ENCODE measurements at places on chromosomes 16 and 17.

GRCh38 chr16:1045310-1045992 is 27.1 kb upstream of the SSTR5 start:
- DNase-seq = no peak

DNA sequence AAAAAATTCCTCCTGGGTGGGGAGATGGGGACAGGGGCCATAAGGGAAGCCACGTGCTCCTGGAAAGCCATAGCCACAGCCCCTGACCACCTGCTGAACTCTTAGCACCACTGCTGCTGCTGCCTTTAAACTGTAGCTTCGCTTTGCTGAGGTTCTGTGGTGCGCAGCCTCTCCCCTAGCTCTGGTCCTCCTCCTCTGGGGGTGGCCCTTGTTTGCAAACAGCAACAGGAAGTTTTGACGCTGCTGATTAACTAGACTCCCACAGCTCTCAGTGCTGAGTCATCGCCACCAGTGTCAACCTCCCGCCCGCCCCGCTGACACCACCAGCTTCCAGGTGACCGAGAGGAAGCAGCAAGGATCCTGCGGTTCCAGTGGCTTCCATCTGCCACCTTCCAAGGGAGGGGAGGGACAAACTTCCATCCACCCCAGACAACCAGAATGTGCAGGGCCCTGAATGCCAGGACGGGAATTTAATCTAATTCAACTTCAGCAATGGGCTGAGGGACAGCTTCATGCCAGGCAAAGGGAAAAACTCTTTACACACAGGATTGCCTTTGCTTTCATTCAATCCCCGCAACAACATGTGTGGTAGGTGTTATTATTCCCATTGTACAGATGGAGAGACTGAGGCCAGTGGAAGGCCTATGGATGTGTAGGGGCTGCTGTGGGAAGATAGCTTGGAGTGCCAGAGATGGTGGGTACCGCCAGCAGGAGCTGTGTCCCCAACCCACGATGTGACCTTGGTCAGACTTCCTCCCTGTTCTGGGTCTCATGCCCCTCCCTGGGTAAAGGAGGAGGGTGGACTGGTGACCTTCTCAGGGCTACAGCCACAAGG is 8.1 kb upstream of the KIFC3 start:
- DNase-seq = peak; percentile 83

DNA sequence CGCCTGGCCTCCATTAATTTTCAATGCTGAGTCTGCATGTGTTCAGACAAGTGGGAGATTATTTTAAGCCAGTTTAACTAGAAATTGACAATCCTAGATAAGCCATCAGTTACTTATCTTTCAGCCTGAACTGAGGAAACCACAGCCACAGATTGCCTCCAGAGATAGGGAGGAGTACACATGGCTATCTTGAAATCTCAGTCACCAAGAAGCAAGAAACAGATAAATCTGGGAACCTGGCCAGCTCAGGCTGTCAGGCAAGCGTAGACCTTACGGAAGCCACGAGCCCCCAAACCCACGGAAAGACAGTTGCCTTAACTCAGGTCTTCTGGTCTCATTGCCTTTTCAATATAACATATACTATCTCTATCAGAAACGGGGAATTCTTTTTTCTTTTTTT is 2.0 kb upstream of the GLG1 start:
- peak; percentile 76 for DNase-seq

DNA sequence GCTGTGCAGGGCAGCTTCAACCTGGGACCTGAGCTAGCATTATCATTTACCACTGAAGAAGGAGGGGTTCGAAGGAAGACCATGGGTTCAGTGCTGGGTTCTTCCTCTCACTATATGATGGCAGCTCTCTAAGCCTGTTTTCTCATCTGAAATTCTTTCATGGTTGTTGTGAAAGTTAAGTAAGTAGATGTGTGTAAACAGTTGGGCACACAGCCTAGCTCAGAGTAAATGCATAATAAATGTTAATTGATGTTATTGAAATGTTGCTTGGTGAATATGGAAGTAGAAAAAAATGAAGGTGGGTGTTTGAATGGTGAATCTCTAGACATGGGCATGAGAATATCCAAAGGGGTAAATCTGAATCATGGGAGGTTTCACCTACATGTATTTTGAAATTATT is 9.1 kb downstream of the CEP95 start:
- no peak for DNase-seq
